ENCODE measurements at places on chromosomes 12 and 14.

DNA sequence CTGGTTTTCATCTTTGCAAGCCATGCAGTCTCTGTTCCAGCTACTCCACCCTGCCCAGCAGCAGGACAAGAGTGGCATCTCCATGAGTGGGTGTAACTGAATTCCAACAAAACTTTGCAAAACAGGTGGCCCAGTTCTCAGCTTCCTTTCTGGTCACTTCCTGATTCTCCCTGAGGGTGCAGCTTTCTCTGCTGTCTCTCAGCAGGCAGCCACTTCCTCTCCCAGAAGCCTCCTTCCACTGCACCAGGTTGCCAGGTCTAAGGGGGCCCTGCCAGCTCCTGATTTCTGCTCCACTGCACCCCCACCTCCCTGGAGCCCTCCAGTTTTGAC, 341.0 kb upstream of the FKBP4 start:
- no peak for DNase-seq

GRCh38 chr14:91402771-91403600, 14.6 kb downstream of the CCDC88C start:
- DNase-seq = no peak

GRCh38 chr12:121519227-121519626, 61.6 kb downstream of the KDM2B start:
- no peak for DNase-seq

GRCh38 chr12:32201096-32201495, 94.4 kb downstream of the BICD1 start:
- DNase-seq = no peak

DNA sequence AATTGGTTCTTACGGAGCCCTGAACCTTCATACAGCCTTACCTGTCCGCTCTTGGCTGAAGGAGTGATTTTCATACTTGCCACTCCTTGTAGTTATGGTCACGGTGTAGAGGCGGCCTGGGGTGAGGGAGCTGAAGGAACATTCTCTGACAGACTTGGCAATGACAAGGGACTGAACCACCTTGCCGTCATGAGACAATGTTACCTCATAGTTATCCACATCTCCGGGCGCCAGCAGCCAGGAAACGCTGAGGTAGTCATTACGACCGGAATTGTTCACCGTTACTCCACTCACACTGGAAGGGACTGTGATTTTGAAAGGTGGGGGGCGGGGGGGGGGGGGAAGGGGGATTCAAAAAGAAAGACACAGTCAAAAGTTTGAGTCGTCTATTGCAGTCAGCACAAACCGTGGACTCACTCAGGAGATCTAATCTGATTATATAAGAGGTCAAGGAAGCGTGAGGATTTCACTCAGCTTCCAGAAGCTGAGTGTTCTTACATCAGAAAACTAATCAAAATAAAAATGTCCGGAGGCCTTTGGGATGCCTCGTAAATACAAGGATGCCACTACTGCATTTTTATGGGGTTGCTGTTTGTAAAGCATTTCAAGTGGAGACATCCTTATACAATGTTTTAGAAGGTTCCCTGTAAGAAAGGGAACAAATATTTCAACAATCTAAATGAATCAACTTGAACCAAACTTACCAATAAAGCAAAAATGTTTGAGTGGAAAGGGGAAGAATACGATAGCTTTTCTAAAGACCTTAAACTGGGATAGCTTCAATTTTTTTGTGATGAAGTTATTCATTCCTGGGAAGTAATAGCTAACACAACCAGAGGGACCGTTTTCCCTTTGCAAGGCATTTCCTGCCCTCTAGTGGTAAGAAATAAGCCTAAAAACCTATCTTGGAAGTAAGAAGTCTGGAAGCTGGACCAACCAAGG, 60.6 kb downstream of the PTPRB start:
- DNase-seq = peak; percentile 84

DNA sequence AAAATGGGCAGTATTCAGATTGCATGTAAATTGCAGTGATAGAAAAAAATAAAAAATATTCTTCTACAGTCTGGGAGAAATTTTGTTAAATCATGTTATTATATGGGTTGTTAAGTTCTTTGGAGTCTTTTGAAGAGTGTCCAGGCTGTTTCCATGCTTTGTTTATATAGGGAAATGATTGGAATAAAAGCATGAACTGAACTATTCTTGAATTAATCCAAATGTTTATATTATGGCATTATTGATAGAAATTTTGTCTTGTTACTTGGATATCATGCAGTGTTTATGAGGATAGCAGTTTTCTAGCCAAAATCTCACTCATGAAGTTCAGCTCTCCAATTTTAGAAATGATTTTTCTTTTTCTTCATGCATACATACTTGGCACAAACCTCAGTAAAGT, 108.2 kb upstream of the NAV3 start:
- DNase-seq = peak; percentile 41

- no peak for DNase-seq
Observed at GRCh38 chr14:34036319-34036766, 85.5 kb upstream of the EGLN3 start.

- DNase-seq = no peak
Observed at GRCh38 chr14:82492157-82492556, 958.5 kb upstream of the SEL1L start.

- DNase-seq = no peak
Observed at GRCh38 chr12:64806593-64807460, 17.6 kb upstream of the TBC1D30 start.

DNA sequence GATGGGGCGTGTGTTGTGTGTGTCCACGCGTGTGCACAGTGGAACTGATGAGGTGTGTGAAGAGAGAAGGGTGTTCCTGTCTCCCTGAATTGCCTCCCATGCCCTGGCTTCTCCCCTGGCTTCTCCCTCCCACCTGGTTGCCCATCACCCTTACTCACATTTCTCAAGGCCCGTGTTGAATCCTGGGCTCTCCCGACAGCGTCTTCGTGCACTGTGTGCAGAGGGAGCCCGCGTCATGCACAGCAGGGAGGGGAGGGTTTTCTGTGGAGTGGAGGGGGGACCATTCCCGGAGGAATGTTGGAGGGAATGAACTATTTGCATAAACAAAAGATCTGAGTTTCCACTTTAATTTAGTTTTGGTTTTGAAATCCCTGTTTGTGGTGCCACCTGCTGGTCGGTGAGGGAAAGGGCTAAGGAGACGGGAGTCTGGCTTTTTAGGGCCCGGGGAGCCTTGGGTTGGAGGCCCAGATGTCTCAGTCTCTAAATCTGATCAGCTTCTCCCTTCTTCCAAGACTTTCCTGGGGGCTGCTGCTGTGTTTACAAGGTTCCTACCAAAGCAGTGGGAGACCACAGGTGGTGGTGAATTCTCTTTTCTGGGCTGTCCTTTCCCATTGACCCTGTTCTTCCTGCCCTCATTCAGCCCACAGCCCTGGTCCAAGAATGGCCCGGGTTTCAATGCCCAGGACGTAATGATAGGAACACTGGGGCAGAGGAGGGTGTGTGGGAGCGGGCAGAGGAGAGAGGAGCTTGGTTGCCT, at the start of gene C1R:
Gene C1R (minus strand): TSS at position 217 of the 757 bp plus-strand sequence. CDS start 57 bp downstream, at position 160.
- DNase-seq = peak; percentile 70

DNA sequence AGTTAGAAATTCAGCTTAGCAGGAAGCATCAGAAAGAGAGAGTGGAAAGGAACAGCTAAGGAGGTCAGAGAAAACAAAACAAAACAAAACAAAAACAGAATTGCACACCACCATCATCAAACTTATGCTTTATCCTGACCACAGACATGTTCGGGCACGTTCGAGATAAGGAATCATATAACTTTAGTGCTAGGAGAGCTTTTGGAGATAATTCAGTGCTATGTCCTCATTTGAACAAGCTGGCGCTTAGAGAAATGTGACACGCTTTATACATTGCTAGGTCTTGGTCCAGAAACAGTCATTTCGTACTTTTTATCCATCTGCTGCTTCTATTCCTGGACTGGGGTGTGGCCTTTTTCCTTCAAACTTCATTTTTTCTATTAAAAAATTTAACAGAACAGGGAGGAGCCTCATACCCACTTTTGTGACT, 213.1 kb downstream of the PTPRO start:
- DNase-seq = no peak

DNA sequence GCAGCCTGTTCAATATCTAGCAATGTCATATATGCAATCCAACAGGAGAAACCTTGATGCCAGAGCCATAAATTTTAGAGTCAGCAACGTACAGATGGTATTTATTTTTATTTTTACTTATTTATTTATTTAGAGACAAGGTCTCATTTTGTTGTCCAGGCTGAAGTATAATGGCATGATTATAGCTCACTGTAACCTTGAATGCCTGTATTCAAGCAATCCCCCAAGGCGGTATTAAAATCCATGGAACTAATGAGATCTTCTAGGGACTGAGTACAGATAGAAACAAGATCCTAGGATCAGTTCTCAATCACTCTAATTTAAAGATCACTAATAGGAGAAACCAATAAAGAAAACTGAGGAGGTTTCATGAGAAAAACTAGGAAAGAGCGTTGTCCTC, 89.3 kb downstream of the SLCO1B1 start:
- no peak for DNase-seq

GRCh38 chr14:93246534-93246933, 39.5 kb downstream of the UBR7 start:
- DNase-seq = no peak

DNA sequence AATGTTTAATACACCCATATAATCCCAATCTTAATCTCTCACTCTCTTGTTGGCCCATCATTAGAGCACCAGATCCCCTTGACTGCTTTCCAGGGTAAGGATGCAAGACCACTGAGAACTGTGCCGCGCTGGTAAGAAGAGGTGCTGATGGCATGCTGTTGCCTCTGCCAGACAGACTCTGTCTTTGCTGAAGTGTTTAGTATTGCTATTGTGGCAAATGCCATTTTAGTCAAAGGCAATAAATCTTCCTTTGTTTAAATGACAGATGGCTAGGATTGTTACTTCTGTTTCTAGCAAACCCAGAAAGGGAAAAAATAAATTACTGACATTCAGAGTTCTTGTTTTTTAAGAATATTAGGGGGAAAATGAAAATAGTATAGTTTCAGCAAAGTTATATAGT, 152.3 kb downstream of the MON2 start:
- DNase-seq = no peak

DNA sequence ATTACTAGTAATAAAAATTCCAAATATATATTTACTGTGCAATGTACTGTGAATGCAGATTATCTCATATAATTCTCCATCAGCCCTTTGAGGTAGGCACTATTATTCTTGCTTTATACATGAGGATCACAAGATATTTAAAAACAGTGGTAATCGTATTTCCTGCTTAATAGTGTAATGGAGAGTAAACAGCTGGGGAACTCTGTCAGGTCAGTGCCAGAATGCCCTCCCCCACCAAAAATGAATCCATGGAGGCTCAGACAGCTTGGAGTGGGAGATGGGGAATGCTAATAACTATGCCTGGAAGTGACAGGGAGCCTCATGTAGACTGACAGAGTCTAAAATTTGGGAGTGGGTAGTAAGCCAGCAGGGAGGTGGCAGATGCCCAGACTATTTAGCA, 153.6 kb downstream of the PAH start:
- no peak for DNase-seq

GRCh38 chr12:104710940-104711689, 247.0 kb downstream of the SLC41A2 start:
- DNase-seq = no peak

DNA sequence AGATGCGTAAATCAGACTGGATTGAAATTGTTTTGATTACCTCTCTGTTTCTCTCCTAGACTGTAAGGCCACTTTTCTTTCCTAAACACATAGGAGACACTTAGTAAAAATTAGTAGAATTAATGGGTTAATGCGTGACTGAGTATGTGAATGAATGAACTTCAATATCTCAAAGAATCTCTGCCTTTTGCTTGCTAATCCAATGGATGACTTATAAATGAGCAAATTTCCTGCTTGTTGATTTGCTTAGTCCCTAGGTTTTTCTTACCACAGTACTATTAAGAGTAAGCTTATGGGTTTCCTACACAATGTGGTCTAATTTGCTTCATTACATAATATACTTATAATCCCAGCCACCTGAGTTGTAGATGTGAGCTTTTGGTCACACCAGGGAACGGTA, 164.1 kb downstream of the SRGAP1 start:
- no peak for DNase-seq

- no peak for DNase-seq
Observed at GRCh38 chr12:46892887-46893286, 67.1 kb upstream of the SLC38A4 start.

- no peak for DNase-seq
Observed at GRCh38 chr14:25943329-25943728, 654.5 kb downstream of the NOVA1 start.

DNA sequence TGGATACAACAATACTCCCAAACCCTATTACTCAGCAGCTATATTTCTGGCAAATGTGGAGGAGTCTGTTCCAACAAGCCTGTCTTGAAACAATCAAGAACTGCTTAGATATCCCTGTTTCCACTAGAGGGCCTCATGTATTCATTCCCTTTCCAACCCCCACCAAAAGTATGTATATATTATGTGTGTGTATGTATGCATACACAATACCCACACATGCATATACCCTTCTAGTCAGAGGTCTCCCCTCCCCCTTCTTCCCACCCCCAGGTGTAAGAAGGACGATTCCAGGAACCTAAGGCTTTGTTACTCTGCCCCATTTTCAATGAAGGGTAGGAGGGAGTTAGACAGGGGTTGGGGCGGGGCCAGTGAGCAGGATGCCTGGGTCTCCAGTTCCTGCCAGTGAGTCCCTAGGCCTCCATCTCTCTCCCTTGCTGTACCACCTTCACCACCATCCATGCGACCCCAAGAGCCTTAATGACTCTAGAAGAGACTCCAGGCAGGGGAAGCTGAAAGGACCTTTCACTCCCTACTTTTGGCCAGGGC, at the start of gene DGKA:
Gene DGKA (plus strand): TSS at position 392 of the 546 bp plus-strand sequence. CDS start 5,342 bp downstream, outside the sequence.
- DNase-seq = peak; percentile 78

Measured in NCI-H526 (cell line).